ENCODE measurements at places on chromosomes 7 and 10. TPM values are rescaled to one million over a fixed set of nuclear protein-coding genes. Genes with fewer than 3 reads are reported as not detected.
A peak's percentile ranks its signal among the peaks of the same experiment; 100 is the strongest.

- DNase-seq = no peak
These were observed 119.6 kb downstream of the SORBS1 start for GRCh38 chr10:95441547-95441923.

- DNase-seq = no peak
These were observed 45.8 kb upstream of the SKAP2 start for GRCh38 chr7:26910221-26910620.

- DNase-seq = peak; percentile 71
These were observed 134.3 kb downstream of the GRK5 start for GRCh38 chr10:119341459-119342301.

DNA sequence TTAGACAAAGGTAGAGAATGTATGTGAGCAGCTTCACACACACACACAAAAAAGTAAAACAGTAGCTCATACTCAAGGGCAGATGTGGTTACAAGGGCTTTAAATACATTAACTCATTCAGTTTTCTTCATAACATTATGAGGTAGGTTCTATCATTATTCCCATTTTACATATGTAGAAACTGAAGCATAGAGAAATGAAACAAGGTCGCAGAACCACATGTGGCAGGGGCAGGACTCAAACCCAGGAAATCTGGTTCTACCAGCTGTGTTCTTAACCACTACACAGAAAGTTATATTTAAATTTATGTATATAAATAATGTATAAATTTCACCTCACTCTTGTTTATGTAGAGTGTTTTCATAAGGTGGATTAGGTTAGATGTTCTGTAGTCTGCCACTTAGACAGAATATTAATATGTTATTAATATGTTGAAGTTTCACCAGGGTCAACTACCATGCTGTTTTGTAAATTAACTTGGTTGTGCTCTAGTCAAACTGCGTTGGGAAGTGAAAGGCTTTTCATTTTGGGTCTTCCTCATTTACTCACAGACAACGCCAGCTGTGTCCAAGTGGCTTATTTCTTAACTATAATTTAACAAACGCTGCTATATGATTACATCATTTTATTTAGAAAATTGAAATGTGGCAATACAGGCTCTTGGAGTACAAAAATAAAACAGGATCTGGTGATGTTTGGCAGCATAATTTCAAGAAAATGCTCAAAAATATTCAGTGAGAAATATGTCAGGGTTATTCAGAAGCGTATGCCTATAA, 138.4 kb downstream of the MDFIC start:
- no peak for DNase-seq

GRCh38 chr7:147079921-147080420, 963.4 kb downstream of the CNTNAP2 start:
- DNase-seq = no peak

The DTX2 gene
- 15.9 TPM for total RNA-seq

The ZNF727 gene
- total RNA-seq = 0.21 TPM

The DENND2A gene
- total RNA-seq = not detected

GRCh38 chr7:73740771-73741170, 2.2 kb upstream of the ABHD11 start:
- DNase-seq = no peak

The SORCS3 gene
- not detected for total RNA-seq

DNA sequence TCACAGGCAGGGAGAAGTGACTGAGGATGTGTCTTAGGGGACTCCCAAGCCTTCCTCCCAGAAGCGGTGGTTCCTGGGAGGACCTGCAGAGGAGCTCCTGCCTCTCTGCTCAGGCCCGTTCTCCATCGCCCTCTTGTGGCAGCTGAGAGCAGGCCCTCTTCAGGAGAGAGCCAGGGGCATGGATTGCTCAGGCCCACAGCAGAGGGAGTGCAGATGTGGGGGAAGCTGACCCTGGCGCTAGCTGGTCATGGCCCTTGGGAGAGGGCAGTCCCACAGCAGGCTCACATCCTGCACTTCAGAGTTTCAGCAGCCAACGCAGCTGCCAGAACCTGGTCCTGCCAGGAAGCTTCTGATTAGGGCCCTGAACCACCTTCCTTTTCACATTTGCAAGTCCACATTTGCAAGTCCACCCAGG, 94.8 kb upstream of the TARP start:
- peak; percentile 89 for DNase-seq

- no peak for DNase-seq
These were observed 17.8 kb downstream of the SCD start for GRCh38 chr10:100364735-100365391.

GRCh38 chr7:13984831-13985685, 4.4 kb downstream of the ETV1 start:
- no peak for DNase-seq

GRCh38 chr7:66379542-66380160, 174.5 kb downstream of the TPST1 start:
- no peak for DNase-seq

GRCh38 chr10:71605263-71605962, 114.2 kb downstream of the C10orf105 start:
- DNase-seq = peak; percentile 19

DNA sequence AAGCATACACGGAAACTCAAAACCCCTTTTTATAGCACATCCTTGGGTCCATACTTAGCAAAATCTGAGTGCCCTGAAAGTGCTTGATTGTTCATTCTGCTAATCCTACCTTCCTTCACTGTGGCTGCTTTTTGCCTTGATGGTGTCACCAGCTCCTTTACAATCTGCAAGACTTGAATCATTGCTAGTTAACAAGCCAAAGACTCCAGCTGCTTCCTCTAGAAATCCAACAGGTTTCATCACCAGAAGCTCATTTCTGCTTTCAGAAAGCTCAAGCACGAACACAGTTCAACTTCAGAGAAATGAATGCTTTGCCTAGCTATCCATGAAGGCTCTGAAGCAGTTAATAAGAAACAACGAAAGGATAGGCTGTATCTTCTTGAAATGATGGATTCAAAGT, 38.0 kb downstream of the USP6NL start:
- no peak for DNase-seq

The NOS3 gene
- 13.2 TPM for total RNA-seq

The CALU gene
- total RNA-seq = 43.2 TPM

DNA sequence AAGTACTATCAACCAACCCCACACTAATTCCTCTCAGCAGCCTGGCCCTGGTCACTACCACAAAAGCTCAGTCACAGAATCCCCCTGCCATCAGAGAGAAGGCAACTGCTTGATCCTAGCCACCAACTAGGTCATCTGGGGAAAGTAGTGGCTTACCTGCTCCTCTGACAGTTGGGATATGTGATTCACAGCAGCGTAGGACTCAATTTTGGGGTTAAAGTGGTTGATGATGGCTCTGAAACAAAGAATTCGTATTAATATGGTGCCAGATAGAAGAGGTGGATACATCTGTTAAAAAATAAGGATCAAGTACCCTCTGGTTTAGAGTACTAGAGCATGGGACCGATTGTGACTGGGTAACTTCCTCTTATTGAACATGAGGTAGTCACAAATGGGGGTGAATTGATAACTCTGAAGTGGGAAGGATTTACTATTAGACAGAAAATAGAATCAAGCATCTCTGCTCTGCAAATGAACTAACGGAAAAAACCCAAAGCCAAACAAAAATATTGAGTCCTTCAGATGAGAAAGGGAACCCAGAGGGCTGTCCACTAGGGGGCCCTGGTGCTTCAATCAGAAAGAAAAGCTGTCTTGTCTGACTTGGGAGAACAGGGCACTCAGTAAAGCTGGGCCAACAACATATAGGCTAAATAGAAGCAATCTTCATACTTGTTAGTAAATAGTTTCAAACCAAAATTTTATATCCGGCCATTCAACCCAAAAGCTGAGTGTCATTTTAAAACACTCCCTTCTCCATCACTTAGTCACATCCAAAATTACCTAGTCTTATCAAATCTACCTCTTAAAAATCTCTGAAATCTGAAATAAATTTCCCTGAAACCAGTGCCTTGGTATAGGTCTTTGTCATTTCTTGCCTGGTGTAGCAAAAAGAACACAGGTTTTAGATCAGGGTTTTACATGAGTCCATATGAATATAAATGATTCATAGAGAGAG, 45.9 kb upstream of the KCNIP2 start:
- DNase-seq = peak; percentile 83

- DNase-seq = peak; percentile 55
These were observed 219.3 kb upstream of the MKLN1 start for GRCh38 chr7:131108212-131108940.

The TM9SF3 gene
- 75.6 TPM for total RNA-seq

DNA sequence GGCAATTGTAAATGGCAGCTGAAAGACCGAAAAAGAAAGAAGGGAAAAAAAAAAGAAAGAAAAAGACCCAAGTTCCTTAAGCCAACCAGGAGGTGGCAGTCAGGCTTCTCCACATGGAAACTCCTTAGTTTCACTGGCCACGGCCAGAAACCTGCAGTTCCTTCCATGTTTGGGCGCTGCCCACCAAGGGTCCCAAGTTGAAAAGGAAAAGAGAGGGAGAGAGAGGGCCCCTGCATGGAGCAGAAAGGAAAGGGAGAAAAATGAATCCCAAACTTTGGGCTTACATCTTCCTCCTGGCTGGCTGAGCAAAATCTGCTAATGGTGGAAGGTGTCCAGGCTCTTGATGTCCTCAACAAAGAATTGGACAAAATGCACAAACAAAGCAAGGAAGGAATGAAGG, 31.8 kb upstream of the ABCA13 start:
- DNase-seq = no peak

DNA sequence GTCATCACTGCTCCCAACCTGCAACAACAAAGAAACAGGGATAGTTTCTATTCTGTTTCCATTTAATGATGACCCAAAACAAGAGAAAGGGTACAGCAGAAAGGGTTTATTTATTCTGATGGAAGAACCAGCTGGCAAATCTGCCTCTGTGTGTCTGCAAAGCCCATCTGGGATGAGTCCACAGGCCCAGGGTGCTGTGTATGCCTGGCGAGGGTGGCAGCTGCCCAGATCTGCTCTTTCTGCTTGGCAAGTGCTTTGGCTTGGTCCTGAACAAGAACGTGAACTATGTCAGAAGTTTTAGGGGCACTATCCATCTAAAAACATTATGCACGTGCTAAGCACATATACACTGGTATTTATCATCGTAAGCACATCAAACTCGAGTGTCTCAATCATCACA, 333.8 kb downstream of the CXCL12 start:
- DNase-seq = no peak

The TEX47 gene
- not detected for total RNA-seq

The CYP3A4 gene
- not detected for total RNA-seq

The AGMO gene
- total RNA-seq = not detected

DNA sequence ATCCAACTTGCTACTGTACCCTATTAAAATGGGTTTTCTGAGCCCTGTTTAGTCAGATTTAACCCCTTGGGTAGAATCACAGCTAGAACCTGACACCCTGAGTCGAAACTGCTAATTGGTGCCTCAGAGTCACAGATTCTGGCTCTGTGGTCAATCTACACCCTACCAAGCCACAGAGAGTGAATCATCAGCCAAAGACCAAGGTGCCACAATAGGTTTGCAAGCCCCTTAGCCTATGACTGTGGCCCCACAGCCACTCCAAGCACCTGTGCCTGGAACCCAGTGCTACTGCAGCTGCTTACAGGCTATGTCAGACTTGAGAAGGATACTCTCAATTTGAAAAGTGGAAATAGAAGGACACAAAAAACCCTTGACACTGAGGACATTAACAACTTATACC, 202.8 kb upstream of the KCND2 start:
- DNase-seq = no peak

The LRRD1 gene
- not detected for total RNA-seq

GRCh38 chr7:2259480-2259879, 17.5 kb downstream of the NUDT1 start:
- no peak for DNase-seq

DNA sequence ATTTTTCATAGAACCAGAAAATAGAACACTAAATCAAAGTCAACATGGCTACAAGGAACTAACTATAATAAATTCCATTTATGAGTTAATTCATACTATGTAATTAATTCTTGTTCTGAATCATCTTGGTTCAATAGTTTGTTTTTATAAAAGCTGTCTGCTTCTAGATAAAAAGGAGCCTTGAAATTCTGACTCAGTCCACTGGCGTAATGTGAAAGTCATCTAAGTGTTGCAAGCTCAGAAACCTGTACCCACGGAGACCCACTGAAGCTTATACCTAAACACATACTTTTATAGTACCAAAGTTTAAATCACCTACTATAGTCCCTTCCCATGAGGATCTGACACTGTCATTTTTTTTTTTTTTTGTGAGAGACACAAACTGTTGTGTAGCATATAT, 489.4 kb downstream of the SEMA3D start:
- no peak for DNase-seq

- DNase-seq = no peak
These were observed 459.9 kb downstream of the PLXNA4 start for GRCh38 chr7:132116369-132116768.

GRCh38 chr10:133397938-133398337, 4.0 kb downstream of the MTG1 start:
- no peak for DNase-seq

The KLLN gene
- total RNA-seq = 0.29 TPM

The AKR1C1 gene
- total RNA-seq = 0.22 TPM

- no peak for DNase-seq
These were observed 162.7 kb downstream of the CDCA7L start for GRCh38 chr7:21782996-21783395.

- no peak for DNase-seq
These were observed 515.6 kb downstream of the INHBA start for GRCh38 chr7:41187322-41187721.

DNA sequence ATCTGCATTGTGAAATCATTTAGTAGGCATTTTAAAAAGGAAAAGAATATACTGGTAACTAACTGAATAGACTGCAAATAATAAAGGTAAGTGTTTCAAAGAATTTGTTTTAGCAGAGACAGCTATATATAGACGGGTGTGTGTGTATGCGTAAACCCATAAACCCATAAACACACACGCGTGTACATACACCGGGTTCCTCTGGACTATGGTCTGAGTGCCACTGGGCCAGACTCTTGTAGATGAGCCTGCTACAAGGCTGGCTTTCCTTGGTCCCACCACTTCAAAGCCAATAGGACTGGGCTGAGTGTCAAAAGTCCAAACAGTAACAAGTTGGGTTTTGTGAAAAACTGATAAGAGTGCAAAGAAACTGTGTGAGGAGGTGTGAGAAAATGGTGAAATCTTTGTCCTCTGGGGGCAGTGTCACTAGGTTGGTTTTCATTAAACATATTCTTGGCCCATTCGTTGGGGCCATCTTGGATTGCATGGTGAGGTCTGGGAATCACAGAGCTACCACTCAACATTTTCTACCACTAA, 39.8 kb downstream of the GNA12 start:
- no peak for DNase-seq

- no peak for DNase-seq
These were observed 126.4 kb upstream of the DKK1 start for GRCh38 chr10:52187521-52188258.

- DNase-seq = no peak
These were observed 43.7 kb upstream of the WASL start for GRCh38 chr7:123792547-123792946.

GRCh38 chr7:27826357-27826756, 86.4 kb downstream of the TAX1BP1 start:
- no peak for DNase-seq

- peak; percentile 12 for DNase-seq
These were observed 204.3 kb downstream of the CCDC7 start for GRCh38 chr10:32650246-32650655.

The AKR1C8 gene
- 0.33 TPM for total RNA-seq

GRCh38 chr10:78433766-78434535, 400.3 kb downstream of the RPS24 start:
- DNase-seq = no peak

- no peak for DNase-seq
These were observed 15.9 kb downstream of the TRIM56 start for GRCh38 chr7:101100858-101101847.

All from activated CD4-positive, alpha-beta memory T cell treated with anti-CD3 and anti-CD28 coated beads for 36 hours (primary cell).